ENCODE measurements at places on chromosomes 12 and 14.

DNA sequence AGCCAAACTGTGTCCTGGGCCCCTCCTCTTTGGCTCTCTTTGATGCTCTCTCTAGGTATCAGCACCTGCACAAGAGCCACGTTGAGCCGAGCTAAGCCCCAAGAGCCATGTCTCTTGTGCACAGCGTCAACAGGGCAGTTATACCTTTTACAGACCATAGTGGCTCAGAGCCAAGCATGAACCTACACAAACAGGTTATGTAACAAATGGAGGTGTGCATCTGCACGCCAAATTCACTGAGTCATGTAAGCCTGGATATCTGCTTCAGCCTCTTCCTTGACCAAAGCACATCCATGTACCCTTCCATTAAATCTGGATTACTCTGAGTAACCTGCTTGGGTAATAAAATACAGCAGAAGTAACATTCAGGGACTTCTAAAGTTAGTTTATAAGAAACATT, 509.7 kb downstream of the NAV3 start:
- no peak for DNase-seq

GRCh38 chr14:96503306-96503679, 1.1 kb downstream of the PAPOLA start:
- DNase-seq = no peak

- no peak for DNase-seq
These were observed 33.2 kb downstream of the DENND5B start for GRCh38 chr12:31557707-31558106.

GRCh38 chr12:8014836-8015235, 17.7 kb upstream of the FOXJ2 start:
- DNase-seq = no peak

DNA sequence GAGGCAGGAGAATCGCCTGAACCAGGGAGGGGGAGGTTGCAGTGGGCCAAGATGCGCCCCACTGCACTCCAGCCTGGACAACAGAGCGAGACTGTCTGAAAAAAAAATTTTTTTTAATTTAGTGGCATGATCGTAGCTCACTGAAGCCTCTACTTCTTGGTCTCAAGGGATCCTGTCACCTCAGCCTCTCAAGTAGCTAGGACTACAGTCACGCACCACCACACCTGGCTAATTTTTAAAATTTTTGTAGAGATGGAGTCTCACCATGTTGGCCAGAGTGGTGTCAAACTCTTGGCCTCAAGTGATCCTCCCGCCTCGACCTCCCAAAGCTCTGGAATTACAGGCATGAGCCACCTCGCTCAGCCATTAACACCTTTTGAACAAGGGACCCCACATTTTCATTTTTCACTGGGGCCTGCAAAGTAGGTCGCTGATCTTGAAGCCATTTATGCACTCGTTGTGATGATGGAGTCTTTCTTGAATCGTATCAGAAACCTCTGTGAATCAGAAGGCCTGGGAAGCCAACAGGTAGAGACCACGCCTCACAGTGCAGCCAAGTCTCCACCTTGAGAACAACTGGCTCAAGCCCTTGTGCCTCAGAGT, 5.9 kb downstream of the HCAR1 start:
- DNase-seq = no peak

DNA sequence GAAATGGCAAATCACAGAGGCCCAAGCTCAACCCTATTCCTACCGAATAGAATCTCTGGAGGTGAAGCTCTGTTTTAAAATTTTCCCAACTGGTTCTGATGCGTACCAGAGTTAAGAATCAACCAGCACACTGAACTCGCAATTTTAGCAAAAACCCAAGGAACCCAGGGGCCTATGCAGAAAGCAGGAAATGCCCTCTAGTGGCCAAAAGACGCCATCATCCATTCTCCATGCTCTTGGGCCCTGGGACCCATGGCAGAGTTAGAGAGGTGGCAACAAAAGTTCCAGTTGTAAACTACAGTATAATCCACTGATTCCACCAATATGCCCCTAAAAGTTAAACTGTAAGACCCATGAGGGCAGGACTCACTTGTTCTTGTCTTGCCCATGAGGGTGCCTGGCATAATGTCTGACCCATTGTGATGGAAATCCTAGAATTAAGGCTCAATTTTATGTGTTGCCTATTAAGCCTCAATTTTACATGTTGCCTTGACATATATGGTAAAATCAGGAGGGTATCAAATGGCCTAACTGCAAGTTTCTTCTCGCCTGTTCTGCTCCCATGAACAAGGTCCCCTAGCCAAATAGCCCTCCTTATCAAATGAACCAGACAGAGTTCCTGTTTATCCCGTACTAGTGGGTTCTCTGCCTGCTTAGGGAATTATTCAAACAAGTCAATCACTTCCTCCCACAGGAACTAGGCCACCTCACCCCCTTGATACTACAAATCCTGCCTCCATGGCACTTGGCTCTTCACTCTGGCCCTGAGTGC, 137.5 kb upstream of the CPM start:
- DNase-seq = peak; percentile 36

- no peak for DNase-seq
These were observed 241.4 kb downstream of the FOXG1 start for GRCh38 chr14:29007990-29008389.

DNA sequence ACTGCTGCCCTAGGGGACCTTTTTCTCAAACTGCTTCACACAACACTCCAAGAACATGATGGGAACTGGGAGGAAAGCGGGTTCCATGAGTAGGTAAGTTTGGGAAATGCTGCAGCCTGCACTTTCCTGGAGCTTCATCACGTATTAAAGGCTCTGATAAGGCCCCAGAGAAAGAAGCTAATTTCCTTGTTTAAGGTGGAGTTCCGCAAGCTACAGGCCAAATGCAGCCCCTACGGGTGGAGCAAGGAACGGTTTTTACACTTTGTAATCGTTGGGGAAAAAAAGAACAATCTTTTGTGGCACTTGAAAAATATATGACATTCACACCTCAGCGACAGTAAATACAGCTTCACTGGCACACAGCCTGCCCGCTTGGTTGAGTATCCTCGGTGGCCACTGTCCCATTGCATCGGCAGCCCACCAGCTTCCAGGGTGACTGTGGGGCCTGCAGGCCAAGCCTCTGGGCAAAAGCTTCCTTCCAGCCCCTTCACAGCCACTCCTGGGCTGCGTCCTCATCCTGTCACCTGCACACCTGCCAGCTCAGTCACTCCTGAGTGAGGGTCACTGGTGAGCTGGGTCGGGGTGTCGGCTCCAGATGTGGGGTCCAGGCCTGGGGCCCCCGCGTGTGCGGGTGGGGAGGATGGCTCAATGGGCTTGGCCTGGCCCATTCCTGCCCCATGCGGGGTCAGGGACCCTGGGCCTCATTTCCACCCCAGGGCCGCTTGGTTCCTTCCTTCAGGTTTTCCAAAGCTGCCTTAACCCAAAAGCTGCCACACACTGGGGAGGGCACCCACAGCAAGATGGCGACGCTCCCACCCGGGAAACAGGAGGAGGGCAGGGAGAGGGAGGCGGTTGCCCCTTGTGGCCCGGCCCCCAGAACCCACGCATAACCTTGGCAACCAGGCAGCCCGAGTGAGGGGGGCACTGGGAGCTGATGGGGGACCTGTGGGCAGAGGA, 2.4 kb downstream of the AMN start:
- DNase-seq = no peak

DNA sequence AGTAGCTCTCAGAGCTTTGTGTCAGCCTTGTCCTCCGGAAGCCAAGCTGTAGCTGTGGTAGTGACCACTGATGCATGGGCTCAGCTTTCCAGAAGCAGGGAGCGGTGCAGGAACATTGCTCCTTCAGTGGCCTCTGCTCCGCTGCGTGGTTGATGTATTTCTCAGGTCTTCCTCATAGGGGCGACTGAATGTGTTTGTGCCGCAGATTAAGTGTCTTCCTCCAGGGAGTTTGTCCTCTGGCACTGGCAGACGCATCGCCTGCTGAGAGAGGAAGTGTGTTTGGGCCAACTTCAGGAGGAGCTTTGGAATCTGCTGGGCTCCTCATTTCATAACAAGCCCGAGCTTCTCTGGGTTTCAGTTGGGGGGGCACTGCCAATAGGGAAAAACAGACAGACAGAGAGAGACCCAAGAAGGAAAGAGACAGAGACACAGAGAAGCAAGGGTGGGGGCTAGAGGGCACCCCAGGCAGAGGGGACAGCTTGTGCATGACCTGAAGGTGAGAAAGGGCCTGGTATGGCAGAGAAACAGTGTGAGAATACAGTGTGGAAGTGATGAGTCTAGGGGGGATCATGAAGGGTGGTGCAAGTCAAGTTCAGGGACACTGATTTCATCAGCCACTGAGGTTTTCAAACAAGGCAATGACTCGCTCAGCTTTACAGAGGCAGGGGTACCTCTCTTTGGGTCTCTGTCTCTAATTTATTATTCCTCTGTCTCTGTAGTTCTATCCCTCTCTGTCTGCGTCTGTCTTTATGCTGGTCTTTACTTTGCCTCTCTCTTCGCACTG, 69.4 kb upstream of the PRIMA1 start:
- no peak for DNase-seq

GRCh38 chr14:37588667-37588955, 6.4 kb downstream of the FOXA1 start:
- DNase-seq = no peak

- DNase-seq = no peak
These were observed 717 bp downstream of the WNT10B start for GRCh38 chr12:48970702-48971334.

DNA sequence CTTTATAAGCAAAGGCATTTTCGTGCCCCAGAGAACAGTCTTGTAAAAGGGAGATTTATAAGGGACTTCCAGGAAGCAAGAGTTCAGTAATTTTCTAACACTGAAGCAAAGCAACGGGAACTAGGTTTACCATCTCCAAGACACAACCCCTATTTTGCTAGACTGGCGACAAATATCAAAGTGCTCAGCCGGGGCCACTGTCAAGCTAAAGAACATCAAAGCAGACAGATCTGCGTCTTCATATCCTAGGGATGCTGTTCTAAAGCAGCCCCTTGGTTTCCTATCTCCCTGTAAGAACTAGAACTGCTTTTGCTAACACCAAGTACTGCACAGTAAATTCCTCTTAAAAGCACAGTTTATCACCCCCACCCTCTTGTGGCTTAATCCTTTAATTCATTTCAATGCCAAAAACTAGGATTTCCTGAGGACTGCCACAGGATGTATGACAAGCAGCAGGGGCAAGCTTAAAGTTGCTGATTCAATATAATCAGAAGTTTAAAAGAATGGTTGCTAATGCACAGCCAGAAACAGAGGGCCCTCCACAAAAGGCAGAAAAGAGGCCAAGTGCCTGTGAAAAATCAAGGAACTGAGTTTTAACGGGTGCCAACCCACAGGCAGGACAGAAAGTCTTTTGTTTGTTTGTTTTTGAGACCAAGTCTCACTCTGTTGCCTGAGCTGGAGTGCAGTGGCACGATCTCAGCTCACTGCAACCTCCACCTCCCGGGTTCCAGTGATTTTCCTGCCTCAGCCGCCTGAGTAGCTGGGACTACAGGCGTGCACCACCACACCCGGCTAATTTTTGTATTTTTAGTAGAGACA, 44.0 kb upstream of the ISM2 start:
- no peak for DNase-seq

GRCh38 chr14:85276161-85276978, 253.6 kb upstream of the FLRT2 start:
- no peak for DNase-seq

- DNase-seq = peak; percentile 39
These were observed 33.7 kb upstream of the ALG10B start for GRCh38 chr12:38282886-38283285.

DNA sequence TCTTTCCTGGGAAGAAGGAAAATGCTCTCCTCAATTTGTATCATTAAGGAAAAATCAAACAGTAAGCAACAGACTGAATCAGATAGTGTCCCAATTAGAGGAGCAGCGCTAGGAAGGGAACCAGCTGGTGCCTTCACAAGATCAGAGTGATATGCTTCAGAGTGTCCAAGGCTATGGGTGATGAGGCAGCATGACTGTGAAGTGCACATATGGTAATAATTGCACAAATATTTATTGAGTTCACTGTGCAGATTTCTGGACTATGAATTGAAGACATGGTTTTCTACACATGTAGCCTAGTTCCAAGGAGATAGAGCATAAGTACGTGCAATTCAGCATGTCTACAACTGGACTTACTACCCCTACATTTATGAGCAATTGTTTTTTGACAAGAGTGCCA, 78.8 kb upstream of the EVL start:
- no peak for DNase-seq

- DNase-seq = peak; percentile 60
These were observed at the start of gene CNTN1 for GRCh38 chr12:40691913-40692764. TSS of gene CNTN1 (plus strand) at chr12:40692439.

DNA sequence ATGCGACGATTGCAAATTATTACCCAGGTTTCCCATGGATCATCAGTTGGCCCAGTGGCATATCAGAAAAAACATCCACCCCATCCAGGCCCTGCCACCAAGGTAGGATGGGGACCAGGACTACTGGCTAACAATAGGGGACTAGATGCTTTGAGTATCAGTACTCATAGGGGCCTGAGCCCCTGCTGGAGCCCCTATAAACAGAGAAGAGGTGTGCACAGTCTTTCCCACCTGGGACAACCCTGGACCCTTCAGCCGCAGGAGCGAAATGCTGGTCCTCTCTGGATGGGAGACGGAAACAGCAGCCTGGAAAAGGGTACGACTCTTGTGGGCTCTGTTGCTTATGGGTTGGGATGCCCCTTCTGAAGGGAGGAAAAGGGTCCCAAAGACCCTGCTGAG, 5.7 kb downstream of the DHH start:
- DNase-seq = no peak

DNA sequence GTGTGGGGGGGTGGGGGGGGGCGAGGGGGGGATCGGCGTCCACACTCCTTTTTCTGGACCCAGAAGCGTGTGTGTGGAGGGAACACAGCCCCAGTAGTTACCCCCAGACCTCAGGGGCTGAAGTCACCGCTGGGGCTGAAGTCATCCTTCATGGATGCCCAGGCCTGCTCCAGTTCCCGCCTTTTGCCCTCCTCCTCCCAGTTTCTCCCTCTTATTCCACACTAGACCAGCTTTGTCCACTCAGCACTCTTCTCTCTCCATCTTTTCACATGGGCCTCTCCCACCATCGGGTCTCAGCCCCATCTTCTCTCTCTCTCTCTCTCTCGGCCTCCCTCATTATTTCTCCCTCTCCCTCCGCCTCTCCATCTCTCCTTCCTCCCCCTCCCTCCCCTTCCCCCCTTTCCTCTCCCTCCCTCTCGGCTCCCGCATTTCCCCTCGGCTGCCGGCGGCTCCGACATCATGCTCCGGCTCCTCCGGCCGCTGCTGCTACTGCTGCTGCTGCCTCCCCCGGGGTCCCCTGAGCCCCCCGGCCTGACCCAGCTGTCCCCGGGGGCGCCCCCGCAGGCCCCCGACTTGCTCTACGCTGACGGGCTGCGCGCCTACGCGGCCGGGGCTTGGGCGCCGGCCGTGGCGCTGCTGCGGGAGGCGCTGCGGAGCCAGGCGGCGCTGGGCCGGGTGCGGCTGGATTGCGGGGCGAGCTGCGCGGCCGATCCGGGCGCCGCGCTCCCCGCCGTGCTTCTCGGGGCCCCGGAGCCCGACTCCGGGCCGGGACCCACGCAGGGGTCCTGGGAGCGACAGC, at the start of gene P3H3:
TSS of gene P3H3 (plus strand) at position 426 of the 799 bp plus-strand sequence. CDS start at position 460, 34 bp downstream.
- peak; percentile 24 for DNase-seq

- DNase-seq = no peak
These were observed 41.1 kb downstream of the LARP4 start for GRCh38 chr12:50441763-50442162.
